ENCODE measurements at places on chromosomes 13 and 19.

- no peak for DNase-seq
These were observed 12.1 kb downstream of the IGFL1 start for GRCh38 chr19:46241626-46242025.

DNA sequence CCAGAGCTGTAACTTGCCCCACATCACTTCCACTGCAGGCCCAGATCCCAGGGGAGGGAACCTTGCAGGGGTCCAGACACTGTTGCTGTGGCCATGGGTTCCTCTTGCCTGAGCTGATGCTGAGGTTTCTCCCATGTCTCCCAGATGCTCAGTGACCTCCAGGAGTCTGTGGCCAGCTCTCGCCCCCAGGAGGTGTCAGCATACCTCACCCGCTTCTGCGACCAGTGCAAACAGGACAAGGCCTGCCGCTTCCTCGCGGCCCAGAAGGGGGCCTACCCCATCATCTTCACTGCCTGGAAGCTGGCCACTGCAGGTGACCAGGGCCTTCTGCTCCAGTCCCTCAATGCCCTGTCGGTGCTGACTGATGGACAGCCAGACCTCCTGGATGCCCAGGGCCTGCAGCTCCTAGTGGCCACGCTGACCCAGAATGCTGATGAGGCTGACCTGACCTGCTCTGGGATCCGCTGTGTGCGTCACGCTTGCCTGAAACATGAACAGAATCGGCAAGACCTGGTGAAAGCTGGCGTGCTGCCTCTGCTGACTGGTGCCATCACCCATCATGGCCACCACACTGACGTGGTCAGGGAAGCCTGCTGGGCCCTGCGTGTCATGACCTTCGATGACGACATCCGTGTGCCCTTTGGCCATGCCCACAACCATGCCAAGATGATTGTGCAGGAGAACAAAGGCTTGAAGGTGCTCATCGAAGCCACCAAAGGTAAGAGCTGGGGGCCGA, 12.1 kb upstream of the SLC25A42 start:
- DNase-seq, result no peak

DNA sequence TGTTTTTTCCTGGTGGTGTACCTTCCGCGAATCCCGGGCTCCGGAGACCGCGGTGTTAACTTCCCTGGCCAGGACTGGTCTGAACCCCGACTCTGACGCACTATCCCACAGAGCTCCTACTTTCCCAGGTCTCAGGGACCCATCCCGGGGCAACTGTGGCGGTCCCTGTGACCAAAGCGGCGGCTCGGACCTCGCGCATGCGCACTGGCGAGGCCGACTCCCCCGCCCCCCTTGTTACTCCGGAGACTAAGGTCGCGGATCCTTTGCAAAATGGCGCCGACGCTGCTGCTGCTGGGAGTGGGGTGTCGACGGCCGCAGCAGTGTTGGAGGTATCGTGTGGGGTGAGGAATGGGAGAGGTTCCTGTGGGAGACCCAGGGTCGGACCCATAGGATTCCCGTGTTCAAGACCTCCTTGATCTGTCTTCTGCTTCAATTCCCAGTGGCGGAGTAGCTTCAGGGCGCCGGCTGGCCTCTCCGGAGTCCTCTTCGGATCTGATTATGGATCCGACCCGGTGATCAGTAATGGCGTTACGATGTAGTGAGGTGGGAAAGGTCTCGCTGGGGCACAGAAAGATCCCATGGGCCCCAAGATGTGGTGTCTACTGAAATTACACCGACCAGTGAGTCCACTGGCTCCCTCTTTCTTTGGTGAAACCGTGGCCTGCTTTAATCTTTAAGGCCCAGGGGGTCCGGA, 66.6 kb upstream of the ZNF527 start:
- no peak for DNase-seq

DNA sequence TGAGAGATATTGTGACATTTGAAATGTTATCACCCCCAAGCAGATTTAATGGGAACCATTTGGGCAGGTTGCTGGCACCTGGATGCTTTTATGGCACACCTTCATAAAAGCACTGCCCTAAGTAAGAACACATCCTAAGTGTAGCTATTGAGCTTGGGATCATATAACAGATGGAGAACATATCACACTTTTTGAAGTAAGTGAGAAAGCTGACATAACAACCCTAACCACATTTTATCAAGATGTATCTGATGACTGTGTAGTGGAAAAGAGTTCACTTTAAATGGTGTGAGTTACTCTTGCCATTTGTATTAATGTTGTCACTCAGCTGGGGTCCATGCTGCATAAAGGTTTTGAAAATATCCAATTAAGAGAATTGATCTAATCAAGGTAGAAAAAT, 287.9 kb downstream of the DCLK1 start:
- no peak for DNase-seq

GRCh38 chr13:29946093-29946492, 95.7 kb upstream of the UBL3 start:
- DNase-seq, result no peak

- DNase-seq, result no peak
These were observed 68.4 kb upstream of the UBL3 start for GRCh38 chr13:29918845-29919244.

- no peak for DNase-seq
These were observed 12.0 kb upstream of the SLC7A1 start for GRCh38 chr13:29607465-29607864.

GRCh38 chr13:82661126-82661525, 1221.1 kb downstream of the SLITRK1 start:
- DNase-seq, result no peak

DNA sequence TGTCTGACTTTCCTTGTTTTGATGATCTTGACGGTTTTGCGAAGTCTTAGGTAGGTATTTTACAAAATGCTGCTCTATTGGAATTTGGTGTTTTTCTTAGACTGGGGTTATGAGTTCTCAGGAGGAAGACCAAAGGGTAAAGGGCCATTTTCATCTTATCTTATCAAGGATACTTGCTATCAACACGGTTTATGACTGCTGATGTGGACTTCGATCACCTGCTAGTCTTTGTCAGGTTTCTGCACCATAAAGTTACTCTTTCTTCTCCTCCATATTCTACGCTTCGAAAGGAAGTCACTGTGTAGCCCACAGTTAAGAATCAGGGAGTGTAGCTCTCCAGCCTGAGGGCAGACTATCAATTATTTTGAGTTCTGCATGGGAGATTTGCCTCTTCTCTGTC, 7.4 kb upstream of the CEBPG start:
- no peak for DNase-seq

GRCh38 chr13:72218966-72219365, 352.0 kb upstream of the DACH1 start:
- no peak for DNase-seq

GRCh38 chr19:8877854-8878705, 45.9 kb downstream of the MBD3L1 start:
- DNase-seq, result no peak

GRCh38 chr19:2207008-2207407, 29.1 kb downstream of the PLEKHJ1 start:
- DNase-seq, result no peak

- no peak for DNase-seq
These were observed at the start of gene FXYD1 for GRCh38 chr19:35138305-35138892. FXYD1 (plus strand) TSS chr19:35138824; CDS start chr19:35140080, 1,256 bp downstream.

GRCh38 chr19:23525276-23525852, 130.1 kb upstream of the ZNF91 start:
- no peak for DNase-seq

DNA sequence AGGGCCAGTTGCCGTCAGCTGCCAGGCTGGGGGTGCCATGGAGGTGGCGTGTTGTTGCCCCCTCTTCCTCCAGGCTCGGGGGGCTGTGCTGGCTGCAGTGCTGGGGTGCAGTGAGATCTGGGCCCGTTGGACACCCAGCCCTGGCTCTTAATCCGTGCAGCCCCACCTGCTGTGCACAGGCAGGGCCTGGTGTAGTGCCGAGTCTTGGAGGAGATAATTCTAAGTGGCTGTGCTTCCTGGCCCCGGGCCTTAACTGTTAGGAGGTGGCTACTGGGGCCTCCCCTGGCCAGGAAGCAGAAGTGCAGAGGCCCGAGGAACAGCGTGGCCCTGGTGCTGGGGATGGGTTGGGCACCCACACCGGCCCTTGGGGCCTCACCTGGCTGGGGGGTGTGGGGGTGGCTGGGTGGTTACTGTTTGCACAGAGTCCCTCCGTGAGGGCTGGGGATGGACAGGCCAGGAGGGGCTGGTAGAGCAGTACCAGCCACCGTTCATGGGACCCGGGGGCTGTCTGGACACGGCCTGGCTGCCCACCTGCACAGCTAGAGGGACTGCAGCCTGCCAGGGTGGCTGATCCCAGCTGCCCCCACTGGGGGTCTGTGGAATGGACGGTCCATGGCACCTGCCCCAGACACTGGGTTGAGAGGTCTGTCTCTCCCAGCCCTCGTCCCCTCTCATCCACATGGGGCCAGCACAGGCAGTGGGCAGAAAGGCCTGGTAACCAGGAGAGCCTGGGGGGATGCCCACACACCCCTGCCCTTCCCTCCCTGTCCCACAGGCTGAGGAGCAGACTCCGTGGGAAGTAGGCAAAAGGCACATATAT, 3.3 kb downstream of the GPX4 start:
- DNase-seq, result no peak

- no peak for DNase-seq
These were observed 45.5 kb upstream of the DACH1 start for GRCh38 chr13:71912524-71912923.

DNA sequence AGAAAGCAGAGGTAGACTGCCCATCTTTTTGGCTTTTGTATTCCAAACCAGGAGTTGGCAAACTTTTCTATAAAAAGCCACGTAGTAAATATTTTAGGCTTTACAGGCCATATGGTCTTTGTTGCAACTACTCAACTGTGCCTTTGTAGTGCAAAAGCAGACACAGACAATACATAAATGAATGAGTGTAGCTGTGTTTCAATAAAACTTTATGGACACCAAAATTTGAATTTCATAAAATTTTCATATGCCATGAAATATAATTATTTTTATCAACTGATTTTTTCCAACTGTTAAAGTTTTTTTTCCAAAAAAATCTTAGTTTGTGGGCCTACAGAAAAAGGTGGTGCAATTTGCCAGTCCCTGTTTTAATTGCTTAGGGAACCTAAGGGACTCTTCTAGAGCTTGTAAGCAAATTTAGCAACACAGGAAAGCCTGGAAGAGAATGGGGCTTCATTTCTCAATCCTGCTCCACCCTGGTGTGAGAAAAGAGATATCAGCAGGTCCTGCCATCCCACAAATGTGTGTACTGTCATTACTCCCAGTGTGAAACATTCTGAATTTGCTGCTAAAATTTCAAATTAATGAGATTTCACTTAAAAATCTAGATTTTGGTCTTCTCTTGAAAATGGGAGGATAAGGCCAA, 194.2 kb downstream of the RGCC start:
- no peak for DNase-seq
